ENCODE measurements at places on chromosomes 5 and 9.

DNA sequence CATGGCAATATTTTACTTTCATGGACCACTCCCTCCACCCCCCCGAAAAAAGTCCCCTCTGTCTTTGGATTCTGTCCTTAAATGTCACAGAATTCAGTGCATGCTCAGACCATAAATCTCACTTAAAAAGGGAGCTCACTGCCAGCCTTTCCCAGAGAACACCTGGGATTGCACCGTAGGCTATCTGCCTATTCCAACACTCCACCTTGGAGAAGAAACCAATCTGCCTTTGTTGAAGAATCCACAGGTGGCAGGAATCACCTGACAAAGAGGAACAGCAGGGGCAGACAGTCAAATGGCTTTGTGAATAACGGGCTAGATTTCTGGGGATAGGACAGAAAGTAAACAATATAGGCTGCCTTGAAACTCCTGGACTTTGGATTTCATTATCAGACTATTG is 306.7 kb upstream of the BRINP1 start:
- no peak for DNase-seq

- DNase-seq: no peak
Observed at GRCh38 chr5:137747848-137748247, 6.3 kb downstream of the HNRNPA0 start.

DNA sequence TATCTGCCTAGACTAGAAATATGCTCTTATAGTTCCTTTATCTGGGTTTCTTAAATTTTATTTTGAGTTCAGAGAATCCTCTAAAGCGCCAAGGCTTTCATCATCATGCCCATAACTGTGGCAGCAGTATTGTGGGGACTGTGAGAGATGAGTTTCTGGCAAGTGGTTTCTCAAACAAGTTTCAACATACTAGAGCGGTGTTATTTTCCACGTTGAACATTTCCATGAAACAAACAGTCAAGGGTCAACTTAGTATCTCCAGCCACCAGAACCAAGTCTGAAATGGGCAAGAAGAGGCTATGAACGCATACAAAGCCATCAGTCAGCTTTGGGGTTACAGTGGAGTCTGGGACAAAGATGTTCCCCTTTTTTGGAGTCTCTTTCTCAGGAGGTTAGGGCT is 40.3 kb downstream of the SERINC5 start:
- DNase-seq: no peak

GRCh38 chr5:2901511-2901910 is 150.0 kb upstream of the IRX2 start:
- DNase-seq: no peak

- DNase-seq: no peak
Observed at GRCh38 chr9:15203581-15203980, 103.4 kb downstream of the TTC39B start.

- DNase-seq: no peak
Observed at GRCh38 chr5:122674385-122674784, 100.5 kb upstream of the SNX2 start.

- DNase-seq: no peak
Observed at GRCh38 chr9:85536514-85536913, 205.2 kb downstream of the AGTPBP1 start.

- no peak for DNase-seq
Observed at GRCh38 chr9:125513668-125514413, 193.2 kb downstream of the MAPKAP1 start.

DNA sequence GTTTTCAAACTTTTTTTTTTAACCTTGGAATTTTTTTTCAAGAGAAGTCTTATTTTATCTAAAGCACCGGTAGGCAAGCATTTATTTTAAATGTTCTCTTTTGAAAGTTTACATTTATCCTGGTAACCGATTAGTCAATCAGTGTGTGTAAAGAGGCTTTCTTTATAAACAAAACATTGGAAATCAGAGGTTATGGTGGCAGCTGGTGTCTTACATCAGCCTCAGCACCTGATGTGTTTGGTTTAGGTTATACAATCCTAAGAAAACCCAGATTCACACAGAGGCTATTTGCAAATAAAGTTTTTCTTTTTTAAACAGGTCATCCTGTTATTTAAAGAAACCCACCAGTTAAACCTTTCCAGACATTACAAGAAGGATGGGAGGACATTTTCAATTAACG is 173.3 kb upstream of the GDNF start:
- DNase-seq: no peak

DNA sequence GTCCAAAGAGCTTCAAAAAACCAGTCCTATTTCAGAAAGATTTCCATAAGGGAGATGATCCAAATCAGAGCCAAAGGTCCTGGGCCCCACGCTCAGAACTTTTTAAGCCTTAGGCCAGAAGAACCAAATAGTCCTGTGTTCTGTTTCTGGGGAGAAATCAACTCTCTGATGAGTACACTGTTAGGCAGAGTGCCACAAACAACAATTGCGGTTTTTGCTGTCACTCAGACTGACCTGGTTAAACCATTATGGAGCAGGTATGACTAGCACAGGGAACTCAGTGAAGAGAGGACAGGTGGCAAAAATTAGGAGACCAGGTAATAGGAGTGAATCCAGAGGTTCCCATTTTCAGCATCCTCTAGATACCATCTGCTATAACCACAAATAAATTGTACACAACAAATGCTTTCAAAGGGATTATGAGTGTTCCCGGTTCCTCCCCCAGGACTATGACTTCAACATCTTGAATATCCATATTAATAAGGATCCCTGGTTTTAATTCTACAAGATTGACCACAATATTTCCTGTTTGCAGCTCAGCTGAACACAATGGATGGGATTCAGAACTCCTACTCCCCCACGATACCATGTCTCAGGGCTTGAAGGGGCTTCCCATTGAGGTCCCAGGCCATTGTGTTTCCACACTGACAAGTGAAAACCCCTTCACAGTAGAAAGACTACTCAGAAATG is 52.1 kb upstream of the FREM1 start:
- DNase-seq: no peak

- peak; percentile 70 for DNase-seq
Observed at GRCh38 chr5:82922086-82922734, 155.0 kb downstream of the TMEM167A start.

- no peak for DNase-seq
Observed at GRCh38 chr9:72942451-72942850, 10.4 kb downstream of the ALDH1A1 start.

DNA sequence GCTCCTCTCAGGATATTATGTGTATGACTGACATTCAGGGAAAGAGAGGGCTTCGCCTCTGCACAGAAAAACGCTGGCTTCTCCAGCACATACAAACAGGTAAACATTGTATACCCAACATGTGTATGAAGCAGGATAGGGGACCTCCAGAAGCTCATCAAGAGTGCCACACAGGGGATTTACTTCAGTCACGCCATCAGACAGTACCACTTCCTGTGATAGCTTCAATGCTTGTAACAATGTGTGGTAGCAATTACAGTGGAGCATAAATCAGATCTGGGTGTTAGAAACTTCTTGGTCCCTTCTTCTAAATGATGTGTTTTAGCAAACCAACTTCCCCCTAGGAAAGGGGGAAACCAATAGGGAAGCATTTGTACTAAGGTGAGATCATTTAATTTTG is 160.8 kb downstream of the TSSK1B start:
- no peak for DNase-seq

DNA sequence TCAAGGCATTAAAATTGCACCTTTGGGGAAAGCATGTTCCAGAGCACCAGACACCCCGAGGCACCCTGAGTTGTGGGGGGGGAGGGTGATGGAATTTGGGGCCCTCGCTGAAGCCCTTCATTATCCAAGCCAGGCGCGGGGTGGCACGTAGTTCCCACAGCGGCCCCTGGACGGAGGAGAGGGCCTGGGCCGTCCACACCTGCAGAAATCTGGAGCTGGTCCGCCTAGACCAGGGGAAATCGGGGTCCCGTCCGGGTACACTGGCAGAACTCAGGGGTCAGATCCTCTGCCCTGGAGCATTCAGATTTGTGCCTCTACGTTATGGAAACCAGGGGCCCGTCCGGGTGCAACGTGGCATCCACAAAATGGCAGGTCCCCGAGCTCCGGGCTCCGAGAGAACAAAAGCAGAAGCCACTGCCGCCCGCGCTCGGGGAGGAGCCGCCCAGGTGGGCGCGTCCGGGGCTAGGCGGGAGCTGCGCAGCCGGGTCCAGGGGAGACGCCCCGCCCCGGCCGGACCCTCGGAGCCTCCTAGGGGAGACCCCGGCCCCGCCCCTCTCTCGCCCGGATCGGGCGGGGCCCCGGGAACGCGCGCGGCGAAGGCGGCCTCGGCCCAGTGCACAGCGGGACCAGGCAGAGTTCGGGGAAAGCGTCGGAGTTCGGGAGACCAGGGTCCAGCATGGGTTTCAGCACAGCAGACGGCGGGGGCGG is at the start of gene PLEKHG4B:
PLEKHG4B (plus strand) TSS at position 613 of the 708 bp plus-strand sequence; CDS start at position 677, 64 bp downstream.
- no peak for DNase-seq

DNA sequence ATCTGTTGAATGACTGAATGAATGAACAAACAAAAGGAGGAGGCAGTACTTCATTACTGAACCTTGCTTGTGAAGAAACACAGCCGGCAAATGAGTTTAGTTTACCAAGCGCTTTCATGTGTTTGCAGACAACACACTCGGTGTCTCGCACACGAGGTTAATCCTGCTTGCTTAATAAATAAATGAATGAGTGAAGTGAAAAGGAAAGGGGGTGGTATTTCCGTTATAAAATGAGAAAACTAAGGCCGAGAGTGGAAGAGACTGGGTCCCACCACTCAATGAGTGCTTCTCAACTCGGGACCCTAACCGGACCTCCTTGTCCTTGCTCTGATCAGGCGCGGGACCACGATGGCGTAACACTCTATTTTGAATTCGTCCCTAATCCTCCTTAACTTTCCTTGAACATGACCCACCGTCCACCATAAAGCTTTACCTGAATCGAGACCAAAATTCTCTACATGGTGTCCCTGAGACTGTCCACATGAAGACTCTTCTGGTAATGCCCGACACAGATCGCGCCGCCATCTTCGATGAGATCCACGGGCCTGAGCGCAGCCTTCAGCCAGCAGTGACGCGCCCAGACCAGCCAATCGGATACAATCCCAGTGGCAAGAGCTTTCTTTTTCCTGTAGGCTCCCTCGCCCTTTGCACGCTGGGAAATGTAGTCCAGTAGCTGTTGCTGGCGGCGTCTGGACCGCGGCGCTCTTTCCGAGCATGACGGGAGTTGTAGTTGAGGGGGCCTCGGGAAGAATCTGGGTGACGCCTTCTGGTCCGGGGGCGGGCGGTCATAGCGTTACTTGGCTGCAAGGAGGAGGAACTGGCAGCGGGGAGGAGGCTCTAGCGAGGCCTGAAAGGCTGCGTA is at the start of the genes MRPL50 and ZNF189:
MRPL50 (minus strand) TSS at position 551 of the 862 bp plus-strand sequence; CDS start at position 525, 26 bp downstream.
ZNF189 (plus strand) TSS at position 784 of the 862 bp plus-strand sequence. CDS start 306 bp downstream, outside the sequence.
- DNase-seq: peak; percentile 100

- DNase-seq: no peak
Observed at GRCh38 chr9:125839317-125839716, 92.1 kb downstream of the PBX3 start.

GRCh38 chr9:110536822-110537221 is 42.7 kb downstream of the SVEP1 start:
- no peak for DNase-seq

DNA sequence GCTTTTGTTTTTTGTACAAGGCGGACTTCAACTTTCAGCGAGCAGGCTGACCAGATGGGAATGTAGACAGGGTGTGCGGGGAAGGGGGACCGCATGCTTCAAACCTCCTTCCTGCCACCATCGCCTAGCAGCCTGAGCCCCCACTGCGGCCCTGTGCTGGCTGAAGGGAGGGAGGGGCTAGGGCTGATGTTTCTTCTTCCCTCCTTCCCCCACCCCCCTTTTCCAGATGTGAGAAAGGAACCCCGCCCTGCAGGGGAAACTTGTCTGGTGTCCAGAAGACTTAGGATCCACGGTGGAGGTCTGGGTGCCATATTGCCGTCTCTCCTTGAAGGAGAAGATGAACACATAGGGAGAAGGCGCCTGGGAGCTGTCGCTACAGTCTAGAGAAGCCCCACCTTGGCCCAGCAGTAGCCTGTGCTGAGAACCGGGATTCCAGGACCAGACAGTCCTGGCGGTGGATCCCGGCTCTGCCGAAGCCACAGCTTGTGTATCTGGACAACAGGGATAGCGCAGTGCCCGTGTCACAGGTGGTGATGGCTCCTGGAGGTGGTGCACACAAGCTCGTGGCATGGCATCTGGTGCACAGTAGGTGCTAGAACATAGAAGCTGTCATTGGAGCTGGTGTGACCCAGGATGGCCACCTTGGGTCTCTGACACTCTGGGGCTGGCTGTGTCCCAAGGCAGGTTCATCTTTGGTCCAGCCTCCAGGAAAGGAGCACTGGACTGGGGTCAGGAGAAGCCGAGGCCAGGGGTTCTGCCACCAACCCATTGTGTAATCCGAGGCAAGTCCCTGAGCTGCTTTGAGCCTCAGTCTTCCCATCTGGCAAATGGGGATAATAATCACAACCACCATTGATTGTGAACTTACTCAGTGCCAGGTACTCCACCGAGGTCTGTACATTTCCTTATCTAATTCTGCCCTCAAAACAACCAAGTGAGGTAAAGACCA is 205.6 kb downstream of the C9orf50 start:
- no peak for DNase-seq

DNA sequence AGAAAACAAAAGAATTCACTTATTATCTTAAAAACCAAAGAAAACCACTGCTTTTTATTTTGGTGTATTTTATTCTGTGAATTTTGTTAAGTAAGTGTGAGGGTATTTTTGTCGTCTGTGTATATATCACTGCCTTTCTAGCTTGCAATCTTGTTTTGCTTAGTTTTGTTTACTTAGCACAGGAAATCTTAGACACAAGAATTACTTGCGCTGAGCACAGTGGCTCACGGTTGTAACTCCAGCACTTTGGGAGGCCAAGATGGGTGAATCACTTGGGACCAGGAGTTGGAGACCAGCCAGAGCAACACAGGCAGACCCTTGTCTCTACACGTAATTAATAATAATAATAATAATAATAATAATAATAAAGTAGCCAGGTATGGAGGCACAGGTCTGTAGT is 230.3 kb downstream of the PAPPA start:
- DNase-seq: no peak

- no peak for DNase-seq
Observed at GRCh38 chr5:29061381-29061780, 2023.0 kb upstream of the CDH9 start.

DNA sequence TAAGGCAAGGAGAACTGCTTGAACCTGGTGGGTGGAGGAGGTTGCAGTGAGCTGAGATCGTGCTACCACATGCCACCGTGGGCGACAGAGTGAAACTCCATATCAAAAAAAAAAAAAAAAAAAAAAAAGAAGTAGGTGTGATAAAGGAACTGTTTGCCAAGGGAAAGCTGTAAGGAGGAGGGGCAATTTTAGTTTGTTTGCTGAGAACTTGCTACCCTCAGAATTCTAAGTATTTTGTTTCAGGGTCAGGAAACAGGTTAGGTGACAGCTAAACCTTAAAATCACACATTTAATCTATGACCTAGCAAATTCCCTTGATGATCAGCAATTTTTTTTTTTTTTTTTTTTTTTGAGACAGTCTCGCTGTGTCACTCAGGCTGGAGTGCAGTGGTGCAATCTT is 7.2 kb upstream of the ARRDC3 start:
- DNase-seq: no peak

- DNase-seq: no peak
Observed at GRCh38 chr9:94821098-94821887, 94.8 kb downstream of the AOPEP start.

DNA sequence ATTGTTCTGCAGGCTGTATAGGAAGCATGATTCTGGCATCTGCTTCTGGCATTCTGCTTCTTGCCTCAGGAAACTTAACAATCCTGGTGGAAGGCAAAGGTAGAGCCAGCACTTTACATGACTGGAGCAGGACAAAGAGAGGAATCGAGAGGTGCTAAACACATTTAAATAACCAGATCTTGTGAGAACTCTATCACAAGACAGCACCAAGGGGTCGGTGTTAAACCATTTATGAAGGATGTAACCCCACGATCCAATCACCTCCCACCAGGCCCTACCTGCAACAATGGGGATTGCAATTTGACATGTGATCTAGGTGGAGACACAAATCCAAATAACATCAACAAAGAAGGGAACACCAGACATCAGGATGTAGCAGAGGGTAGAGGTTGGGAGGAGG is 221.5 kb downstream of the CDH12 start:
- no peak for DNase-seq

- DNase-seq: no peak
Observed at GRCh38 chr9:127007638-127008037, 93.1 kb downstream of the RALGPS1 start.

Measured in hippocampal formation (tissue), 2 donors.